Stimulated activated naive CD8-positive, alpha-beta T cell treated with anti-CD3 and anti-CD28 coated beads, Interleukin-15, amount 100 ng/mL, for 72 hours (primary cell): ENCODE measurements at places on chromosomes 12 and 14.
A peak's percentile ranks its signal among the peaks of the same experiment; 100 is the strongest.

DNA sequence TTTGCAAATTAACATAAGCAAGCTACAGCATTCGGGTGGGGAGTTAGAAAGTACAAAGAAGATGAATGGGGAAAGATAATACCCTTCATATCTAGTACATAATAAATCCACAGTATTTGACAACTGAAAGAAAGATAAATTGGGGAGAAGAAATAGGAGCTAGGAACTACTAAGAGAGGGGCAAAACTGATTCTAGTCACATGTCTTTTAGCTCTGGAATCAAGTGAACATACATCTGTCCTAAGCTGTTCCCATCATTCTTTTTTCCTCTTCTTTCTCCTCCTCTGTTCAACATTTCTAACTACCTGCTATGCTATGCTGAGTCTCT, 15.3 kb upstream of the APOF start:
- no peak for DNase-seq

GRCh38 chr14:69088586-69088985, 64.3 kb downstream of the DCAF5 start:
- no peak for DNase-seq

- DNase-seq, result no peak
These were observed 52.6 kb upstream of the FBRSL1 start for GRCh38 chr12:132437252-132437932.

DNA sequence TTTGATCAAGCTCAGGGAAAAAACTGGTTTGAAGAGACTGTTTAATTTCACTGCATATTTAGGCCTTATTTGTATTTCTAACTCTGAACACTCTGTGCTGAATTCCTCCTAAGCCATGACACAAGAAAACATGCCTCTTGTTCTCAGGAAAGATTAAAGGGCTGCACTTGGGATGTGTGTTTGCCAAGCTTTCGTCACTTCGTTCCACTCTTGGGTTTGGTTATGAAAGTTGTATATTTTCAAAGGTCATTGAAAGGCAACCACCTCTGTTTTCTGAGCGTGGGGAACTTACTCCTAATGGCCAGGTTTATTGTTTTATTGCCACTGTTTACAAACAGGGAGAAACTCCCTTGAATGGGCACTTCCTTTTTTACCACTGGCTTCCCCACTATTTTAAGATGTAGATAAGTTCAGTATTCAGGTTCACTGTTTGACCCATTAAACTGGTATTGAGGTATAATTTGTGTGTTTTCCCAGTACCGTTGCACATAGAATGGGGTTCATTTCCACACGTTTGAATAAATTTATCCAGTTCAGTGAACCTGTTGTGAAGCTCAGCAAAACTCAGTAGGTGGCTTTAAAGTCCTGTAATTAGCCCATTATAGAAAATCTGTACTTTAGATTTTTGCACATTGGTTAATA, 65.3 kb downstream of the NKX2-1 start:
- no peak for DNase-seq

- peak; percentile 57 for DNase-seq
These were observed 751 bp downstream of the P3H3 start for GRCh38 chr12:6828781-6829535.

GRCh38 chr12:66137937-66138336, 7.4 kb upstream of the LLPH start:
- no peak for DNase-seq

- DNase-seq, result no peak
These were observed 2.6 kb downstream of the WSCD2 start for GRCh38 chr12:108131657-108132126.

DNA sequence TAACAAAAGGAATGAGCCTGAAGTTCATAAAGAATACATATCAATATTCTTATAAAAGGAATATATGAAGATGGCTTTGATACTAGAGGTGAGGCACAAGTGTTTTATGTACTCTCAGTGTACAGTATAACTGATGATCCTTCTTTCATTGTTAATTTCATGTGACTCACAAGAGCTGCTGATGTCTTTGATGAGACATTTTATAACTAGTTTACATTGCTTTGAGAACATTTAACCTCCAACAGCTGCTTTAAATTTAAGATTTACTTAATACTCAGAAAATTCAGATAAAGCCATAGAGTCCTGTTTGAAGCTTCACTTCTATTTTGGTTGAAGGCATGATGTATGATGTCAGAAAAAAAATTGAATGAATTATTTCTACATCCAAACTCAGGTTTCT, 59.8 kb downstream of the WASHC4 start:
- no peak for DNase-seq

DNA sequence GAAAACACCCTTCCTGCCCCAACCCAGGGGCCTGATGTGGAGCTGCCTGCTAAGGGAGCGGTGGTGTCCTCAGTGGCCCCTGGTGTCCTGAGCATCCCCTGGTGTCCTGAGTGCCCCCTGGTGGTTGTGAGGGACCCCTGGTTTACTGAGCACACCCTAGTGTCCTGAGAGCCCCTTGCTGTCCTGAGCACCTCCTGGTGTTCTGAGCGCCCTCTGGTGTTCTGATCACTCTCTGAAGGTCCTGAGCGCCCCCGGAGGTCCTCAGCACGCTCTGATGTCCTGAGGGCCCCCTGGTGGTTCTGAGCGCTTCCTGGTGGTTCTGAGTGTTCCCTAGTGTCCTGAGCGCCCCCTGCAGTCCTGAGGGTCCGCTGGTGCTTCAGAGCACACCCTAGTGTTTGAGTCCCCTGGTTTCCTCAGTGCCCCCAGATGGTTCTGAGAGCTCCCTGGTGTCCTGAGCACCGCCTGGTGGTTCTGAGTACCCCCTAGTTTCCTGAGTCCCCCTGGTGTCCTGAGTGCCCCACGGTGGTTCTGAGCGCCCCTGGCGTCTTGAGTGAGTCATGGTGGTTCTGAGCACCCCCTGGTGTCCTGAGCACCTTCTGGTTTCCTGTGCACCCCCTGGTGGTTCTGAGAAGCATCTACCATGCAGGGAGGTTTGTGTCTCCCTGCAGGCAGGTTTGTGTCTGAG, 1004.2 kb downstream of the TMEM121 start:
- DNase-seq, result peak; percentile 40

GRCh38 chr12:26694402-26694801, 138.6 kb downstream of the ITPR2 start:
- DNase-seq, result no peak

DNA sequence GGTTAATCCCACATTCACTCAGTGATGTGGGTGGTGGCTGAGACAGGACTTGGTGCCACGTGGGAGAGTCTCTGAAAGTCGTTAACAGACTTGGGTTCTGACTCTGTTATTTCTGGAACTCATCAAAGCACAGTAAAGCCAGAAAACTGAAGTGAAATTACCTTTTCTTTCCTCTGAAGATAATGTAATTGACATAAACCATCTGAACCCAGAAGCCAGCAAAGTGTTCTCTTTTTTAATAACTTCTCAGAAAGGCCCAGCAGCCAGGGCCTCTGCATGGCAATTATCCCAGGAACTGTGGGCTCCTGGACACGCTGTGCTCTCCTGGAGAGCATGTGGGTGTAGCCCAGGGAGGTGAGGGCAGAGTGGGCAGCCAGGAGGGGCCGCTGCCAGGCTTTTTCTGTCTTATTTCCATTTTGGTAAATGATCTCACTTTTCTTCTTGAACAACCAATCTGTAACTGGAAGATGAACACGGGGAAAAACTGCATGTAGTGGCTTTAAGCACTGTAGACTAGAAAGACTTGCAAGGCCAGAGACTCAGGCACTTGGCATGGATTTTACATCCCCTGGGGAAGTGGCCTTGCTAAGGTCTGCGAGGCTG, 444.1 kb upstream of the TMEM132C start:
- DNase-seq, result no peak

DNA sequence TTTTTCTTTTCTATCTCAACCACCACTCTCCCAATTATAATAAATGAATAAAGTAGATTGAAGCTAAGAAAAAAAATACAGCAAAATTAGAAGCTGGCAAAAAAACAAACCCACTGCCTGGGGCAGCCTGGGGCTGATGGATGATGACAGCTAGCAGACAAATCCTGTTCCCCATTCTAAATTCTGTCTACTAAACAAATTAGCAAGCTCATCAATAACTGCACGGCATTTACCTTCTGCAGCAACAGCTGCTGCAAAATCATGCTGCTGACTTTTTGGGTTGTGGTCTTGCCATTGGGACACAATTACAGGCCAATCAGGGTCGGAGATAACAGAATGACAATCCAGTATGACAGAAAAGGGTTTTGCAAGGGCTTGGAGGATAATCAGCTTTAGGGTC, 443.6 kb upstream of the SOX5 start:
- DNase-seq, result no peak

DNA sequence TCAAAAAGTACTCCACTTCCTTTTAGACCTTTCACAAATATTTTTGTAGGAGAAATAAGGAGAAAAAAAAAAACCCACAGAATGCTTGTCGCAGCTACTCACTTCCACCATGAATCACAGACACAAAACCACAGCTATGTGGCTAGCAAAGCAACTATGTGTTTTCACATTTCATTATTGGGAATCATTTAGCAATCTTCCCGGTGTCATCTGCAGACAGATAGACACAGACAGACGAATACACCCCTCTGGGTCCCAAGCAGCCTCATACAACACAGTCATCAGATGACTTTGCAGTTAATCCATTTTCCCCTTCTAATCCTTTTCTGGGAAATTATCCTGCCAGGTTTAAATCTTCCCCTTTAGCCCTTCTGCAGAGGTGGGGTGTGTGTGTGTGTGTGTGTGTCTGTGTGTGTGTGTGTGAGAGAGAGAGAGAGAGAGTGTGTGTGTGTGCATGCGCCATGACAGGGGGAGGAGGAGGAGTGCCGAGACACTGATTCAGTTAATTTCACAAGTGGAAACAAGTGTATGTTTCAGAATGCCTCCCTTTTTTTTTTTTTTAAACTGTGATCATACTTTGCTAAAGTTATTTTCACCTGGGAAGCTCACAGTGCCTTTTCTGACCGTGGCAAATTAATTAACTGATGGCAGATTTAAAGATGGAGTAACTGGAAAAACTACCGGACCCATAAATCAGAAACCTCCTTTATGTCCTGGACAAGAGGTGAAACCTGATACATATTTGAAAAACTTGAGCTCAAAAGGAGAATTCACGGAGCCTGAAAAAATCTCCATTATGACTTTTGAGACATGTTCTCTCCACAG, 39.9 kb downstream of the LTBP2 start:
- DNase-seq, result no peak

GRCh38 chr12:81957631-81958030, 198.5 kb upstream of the PPFIA2 start:
- no peak for DNase-seq

GRCh38 chr14:55574988-55575387, 5.0 kb upstream of the KTN1 start:
- no peak for DNase-seq

DNA sequence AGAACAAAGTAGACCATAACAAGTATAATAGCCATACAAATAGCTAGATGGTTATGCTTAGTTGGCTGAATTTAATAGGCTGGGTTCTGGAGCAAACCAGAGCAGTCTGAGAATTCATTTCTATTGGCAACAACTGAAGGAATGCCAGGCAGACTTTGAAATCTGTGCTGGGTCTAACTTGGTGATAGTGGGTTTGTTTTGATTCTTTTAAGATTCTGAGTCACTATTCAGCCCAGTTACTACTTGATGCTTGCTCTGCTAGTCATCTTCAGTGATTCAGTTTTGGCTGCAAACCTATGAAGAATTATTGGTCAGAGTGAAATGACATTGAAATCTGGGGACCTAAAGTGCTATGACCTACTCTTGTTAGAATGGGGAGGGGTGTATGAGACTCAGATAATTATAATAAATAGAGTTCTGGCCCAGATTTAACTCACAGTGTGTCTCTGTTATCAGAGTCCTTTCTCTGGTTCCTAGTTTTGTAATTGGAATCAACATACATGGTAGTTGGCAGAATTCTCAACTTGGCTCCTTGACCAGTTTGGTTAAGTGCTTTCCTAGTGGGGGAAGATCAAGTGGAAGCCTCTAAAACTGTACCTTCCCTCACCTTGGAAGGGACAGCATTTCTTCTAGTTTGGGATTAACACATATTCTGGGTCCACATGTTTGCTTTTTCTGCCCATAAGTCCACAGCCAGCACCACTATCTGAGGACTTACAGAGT, 43.5 kb downstream of the MNAT1 start:
- no peak for DNase-seq

- no peak for DNase-seq
These were observed 207.2 kb downstream of the ZFP36L1 start for GRCh38 chr14:68585690-68586089.

- DNase-seq, result no peak
These were observed 2.9 kb downstream of the RILPL2 start for GRCh38 chr12:123433615-123434014.

DNA sequence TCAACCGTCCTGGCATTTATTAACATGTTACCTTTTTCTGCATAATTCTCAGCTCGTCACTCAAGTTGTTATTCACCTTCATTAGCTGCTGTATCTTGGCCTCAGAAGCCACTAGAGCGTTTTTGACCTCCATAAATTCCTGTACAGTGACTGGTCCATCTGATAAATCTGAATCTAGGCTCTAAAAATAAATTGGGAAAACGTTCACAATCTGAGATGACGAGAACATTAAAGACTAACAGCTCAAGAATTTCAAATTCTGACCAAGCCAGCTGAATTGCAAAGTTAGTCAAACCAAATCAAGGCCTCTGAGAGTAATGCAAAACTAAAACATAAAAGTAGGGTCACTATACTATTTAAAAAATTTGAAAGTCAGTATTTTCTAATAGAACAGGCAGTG, 45.0 kb downstream of the GIT2 start:
- no peak for DNase-seq

DNA sequence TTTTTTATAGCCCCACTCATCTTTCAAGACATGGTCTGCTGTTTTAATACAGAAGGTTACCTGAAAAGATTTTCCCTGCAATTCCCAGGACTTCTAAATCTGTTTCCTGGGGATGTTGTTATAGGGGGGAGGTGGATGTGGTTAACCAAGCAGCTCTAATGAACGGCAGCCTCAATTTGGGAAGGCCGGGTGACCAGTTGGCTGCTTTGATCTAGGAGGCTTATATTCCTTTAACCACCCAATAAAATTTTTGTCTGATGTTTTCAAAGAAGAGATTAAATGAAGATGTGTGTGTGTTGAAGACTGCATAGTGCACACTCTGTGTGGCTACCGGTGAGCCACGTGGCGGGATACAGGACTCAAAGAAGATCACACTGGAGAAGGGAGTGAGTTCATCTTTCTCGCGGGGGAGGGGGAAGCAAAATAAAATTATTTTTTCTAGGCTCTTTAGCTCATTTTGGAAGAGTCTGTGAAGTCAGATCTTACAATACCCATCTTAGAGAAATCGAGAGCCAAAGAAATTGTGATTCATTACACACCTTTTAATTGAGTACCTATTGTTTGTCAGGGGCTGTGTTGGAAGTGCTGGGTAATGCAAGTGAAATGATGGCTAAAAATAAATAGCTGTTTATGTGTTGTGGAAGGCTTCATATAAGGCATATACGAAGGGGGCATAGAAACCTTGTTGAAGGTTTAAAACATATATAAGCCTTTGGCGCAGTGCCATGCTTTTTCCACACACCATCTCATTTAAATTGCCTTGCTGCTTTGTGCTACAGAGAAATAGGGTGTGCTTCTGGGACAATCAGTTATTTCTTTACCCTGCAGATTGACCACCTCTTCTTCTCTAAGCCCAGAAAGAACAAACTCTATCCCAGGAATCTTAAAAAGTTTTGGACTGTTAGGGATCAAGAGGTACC, 18.5 kb downstream of the ELK3 start:
- DNase-seq, result no peak

GRCh38 chr12:22282283-22282682, 52.2 kb downstream of the ST8SIA1 start:
- DNase-seq, result no peak
